Activated CD4-positive, alpha-beta T cell treated with anti-CD3 and anti-CD28 coated beads, Interleukin-2, amount 10 ng/mL, durations not matched to agents 7 days and 5 days (primary cell): ENCODE measurements at places on chromosomes 11 and 22.
A peak's percentile ranks its signal among the peaks of the same experiment; 100 is the strongest.

DNA sequence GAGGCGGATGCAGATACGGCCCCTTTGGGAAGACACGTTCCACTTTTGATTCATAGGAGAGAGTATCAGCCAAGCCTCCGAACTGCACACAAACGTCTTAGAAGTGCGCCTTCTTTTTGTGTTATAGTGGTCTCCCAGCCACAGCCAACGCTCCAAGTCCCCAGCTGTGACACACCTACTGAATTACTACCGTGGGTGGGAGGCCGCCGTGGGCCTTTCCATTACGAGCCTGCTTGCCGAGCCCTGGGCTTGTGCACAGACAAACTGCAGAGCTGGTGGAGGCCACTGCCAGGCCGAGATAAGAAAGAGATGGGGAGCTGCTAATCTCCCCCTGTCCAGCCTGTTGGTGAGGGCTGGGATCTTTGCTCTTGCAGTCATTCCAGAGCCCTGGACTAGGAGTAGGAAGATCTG, 761 bp downstream of the HMBS start:
- DNase-seq, result no peak

GRCh38 chr11:4025248-4025966, 69.2 kb upstream of the RRM1 start:
- DNase-seq, result no peak

DNA sequence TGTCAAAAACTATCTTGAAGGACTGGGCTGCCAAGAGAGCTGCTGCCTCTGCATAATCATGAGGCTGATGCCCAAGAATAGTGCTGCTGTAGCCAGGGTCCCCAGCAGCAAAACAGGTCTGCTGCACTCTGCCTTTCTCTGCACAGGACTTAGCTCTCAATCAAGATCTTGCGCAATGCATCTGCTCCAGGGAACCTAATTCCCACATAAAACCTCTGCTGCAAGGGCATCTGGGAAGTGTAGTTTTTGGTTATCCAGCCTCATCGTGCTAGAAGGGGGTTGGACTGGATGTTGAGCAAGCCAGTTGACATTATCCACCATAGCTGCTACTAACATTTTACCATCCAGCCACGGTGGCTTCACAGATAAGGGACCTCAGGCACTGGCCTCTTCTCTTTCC, 192.7 kb downstream of the C11orf91 start:
- DNase-seq, result no peak

- DNase-seq, result no peak
Measured at GRCh38 chr11:43937434-43938411, 4.7 kb upstream of the C11orf96 start.

DNA sequence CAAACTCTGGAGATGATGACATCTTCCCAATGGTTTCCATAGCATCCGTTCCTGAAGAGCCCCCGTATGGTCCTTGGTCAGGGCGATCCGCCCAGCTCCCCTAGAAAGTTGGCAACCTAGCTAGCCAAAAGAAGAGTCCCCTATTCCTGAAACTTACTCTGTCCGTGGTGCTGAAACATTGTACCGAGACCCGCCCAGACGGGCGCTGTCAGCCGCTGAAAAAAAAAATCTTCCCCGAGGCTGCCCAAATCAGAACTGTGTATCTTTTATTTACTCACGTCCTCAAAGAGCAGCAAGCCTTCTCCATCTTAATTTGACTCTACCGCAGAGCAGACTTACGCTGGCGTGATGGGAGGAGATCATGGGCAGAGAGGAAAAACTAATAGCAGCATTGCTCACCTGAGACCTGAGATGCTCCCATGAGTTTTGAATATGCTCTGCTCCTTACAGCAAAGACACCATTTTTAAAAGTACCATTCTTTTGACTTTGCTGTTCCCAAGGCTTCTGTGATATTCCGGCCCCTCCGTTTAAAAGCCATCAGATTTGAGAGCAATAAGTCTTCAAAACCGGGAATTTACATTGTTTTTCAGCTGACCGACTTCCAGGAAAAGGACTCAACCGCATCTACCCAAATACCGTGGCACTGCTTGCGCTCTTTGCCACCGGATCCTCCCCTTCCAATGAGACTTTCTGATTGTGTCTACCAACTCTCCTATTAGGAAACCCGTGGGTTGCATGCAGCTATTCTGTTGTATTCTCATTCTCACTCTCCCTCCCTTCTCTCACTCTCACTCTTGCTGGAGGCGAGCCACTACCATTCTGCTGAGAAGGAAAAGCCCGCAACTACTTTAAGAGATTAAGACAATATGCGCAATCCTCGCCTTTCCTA, at the start of gene SLC17A6:
Gene SLC17A6 (plus strand): TSS at position 786 of the 890 bp plus-strand sequence. CDS start 153 bp downstream, outside the sequence.
- peak; percentile 19 for DNase-seq

GRCh38 chr11:107683807-107684206, 28.0 kb downstream of the SLN start:
- DNase-seq, result no peak

DNA sequence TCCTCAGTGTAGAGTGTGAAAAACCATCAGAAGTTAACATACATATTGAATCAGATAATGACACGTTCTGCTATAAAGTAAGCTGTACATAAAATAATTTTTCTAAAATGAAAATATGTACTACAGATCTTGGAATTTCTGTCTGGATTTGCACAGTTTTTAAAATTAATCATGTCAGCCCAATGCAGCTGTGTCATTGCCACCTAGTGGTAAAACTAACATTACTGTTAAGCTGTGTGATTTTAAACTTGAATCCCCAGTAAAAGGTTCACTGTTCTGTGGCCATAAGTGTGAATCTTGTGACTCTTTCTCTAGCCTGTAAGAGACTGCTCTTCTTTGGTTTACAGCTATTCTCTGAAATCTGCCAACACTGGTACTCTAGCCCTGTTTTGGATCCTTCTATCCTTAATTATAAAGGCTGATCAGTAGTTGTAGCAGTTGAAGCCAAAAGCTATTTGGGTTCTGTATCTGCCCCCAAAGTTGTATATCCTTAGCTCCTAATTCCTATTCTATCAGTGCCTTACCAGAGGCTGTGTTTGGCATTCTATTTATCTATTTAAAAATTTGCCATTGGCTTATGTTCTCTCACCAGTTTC, 4.0 kb downstream of the JRKL start:
- peak; percentile 14 for DNase-seq

GRCh38 chr11:61680622-61681221, 531 bp downstream of the DAGLA start:
- DNase-seq, result no peak
